ENCODE measurements at places on chromosomes 13 and 19.

GRCh38 chr13:106518512-106518911 lies 16.9 kb downstream of the EFNB2 start:
- no peak for DNase-seq

GRCh38 chr13:113668491-113668971 lies 1.5 kb downstream of the GRK1 start:
- DNase-seq, result peak; percentile 46

- DNase-seq, result no peak
Observed at GRCh38 chr19:38562096-38562495, 55.7 kb downstream of the MAP4K1 start.

GRCh38 chr19:10430505-10431253 lies 10.3 kb downstream of the PDE4A start:
- DNase-seq, result peak; percentile 83

GRCh38 chr19:11418549-11419506 lies at the start of gene RGL3:
RGL3 (minus strand) TSS chr19:11419314; CDS start chr19:11419278, 36 bp downstream.
- peak; percentile 43 for DNase-seq

DNA sequence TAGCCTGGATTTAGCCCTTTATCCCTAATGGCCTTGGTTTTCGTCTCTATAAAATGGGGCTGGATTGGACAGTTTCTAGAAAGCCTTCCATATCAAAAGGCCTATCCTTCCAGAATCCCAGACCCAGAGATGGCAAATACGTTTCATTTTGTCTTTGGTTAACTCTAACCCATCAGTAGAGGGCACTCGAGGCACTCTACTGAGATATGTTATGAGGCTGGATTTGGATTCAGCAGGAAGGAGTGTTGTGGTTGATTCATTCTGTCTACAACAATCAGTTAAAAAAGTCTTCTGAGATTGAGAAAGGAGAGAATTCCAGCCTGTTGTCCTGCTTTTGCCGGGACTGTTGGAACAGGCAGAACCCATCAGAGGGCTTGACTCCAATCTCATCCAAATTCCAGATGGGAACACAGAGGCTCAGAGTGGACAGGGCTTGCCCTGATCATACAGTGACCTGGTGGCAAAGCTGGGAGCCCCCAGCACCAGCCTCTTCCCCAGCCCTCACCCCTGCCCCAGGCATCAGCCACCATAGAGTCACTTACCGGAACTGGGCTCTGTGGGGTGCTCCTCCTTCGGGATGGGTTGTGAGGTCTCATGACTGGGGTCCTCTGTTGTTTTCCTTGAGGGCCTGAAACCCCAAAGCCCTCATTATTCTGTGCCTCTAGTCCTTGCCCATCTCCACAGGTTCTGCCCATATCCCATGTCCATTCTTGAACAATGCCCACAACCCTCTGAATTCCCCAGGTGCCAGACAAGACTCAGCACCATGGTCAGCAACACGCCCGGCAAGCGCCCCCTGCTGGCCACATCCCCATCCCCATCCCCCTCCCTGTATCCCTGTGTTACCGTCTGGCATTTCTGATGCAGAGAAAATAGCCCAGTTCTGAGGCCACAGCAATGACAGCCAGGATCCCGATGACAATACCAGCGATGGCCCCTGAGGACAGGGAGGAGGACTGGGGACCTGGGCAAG lies 12.3 kb upstream of the ZNF180 start:
- DNase-seq, result no peak

DNA sequence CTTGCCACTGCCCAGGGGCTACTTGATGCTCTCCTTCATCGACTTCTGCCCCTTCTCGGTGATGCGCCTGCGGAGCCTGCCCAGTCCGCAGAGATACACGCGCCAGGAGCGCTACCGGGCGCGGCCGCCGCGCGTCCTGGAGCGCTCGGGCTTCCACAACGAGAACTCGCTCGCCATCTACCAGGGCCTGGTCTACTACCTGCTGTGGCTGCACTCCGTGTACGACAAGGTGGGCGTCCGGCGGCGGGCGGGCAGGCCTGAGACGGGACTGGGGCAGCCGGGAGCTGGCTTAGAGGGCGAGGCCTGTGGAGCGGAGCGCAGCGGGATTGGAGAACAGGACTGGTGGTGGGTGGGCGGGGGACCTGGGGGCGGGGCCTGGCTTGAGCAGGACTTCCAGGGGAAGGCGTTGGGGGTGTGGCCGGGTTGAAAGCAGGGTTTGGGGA lies 12.7 kb upstream of the PSMD8 start:
- DNase-seq, result peak; percentile 61

- DNase-seq, result no peak
Observed at GRCh38 chr13:37097076-37097475, 8.4 kb downstream of the CSNK1A1L start.

- DNase-seq, result no peak
Observed at GRCh38 chr13:99335603-99336002, 28.4 kb upstream of the GPR183 start.

DNA sequence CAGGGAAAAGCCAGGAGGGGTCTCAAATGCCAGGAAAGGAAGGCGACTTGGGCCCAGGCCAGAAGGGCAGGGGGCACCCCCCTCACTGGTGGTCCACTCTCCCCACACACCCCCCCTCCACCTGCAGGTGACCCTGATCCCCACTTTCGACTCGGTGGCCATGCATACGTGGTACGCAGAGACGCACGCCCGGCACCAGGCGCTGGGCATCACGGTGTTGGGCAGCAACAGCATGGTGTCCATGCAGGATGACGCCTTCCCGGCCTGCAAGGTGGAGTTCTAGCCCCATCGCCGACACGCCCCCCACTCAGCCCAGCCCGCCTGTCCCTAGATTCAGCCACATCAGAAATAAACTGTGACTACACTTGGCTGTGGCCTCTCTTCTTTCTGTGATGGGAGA lies 14.9 kb downstream of the MAP1S start:
- no peak for DNase-seq

GRCh38 chr13:31015199-31015598 lies 82.7 kb downstream of the TEX26 start:
- DNase-seq, result no peak

DNA sequence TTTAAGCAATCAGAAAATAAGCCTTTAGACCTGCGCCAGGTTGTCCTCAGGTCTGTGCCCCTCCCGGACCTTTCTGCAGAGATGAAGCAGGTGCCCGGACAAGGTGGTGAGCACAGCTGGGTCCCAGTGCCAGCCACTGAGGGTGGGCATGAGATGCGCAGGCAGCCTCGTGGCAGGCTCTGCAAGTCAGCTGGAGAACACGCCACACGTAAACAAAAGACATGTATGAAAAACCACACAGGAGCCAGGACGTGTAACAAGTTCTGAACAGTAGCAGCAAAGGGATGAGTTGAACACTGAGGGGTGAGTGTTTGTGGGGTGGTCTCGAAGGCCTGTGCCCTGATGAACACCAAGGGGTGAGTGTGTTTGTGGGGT lies 68.8 kb upstream of the MCF2L start:
- no peak for DNase-seq

GRCh38 chr19:31290931-31291590 lies 58.2 kb downstream of the TSHZ3 start:
- no peak for DNase-seq

- no peak for DNase-seq
Observed at GRCh38 chr13:111183959-111184358, 68.8 kb downstream of the ARHGEF7 start.

GRCh38 chr13:38898481-38898880 lies 92.2 kb downstream of the STOML3 start:
- no peak for DNase-seq

GRCh38 chr13:66842766-66843165 lies 387.4 kb downstream of the PCDH9 start:
- no peak for DNase-seq

- no peak for DNase-seq
Observed at GRCh38 chr13:47546391-47547225, 454.5 kb downstream of the SUCLA2 start.

- no peak for DNase-seq
Observed at GRCh38 chr13:30774214-30774730, 38.9 kb downstream of the ALOX5AP start.

GRCh38 chr19:38464421-38465082 lies 31.1 kb downstream of the RYR1 start:
- DNase-seq, result no peak

- DNase-seq, result no peak
Observed at GRCh38 chr13:105278943-105279381, 1256.5 kb downstream of the EFNB2 start.

DNA sequence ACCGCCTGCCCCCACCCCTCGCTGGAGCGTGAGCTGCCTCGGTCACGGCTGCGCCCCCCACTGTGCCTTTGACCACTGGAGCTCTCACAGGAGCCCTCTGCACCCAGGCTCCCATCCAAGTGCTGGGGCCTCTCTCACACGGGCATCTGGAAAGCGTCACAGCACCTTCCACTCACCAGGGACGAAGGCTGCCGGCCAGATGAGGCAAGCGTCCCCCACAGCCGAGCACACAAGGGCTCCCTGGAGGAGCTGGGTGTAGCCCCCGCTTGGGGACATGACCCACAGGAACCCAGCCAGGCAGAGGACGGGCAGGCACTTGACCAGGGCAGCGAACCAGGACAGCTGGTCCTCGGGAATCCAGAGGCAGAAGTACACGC lies 560 bp downstream of the TMEM86B start:
- DNase-seq, result no peak

GRCh38 chr13:110394371-110394841 lies 87.3 kb downstream of the COL4A2 start:
- DNase-seq, result no peak

DNA sequence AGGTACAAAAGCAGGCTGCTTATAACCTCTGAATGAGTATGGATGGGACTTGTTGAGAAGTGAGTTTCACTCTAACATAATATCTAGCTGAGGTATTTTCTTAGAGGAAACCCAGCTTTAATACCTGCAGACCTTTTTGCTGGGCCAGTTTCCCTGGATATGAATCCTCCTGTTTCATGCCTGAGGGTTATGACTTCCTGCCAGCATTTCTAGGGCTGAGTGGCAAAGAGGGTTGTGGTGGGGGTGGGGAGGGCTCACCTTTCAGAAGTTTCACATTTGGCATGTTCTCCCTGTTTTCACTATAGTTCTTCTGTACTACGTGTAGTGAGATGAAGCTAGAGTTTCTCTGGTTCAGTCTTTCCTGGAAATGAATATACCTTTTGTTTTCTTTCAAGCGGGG lies 73.7 kb downstream of the LACC1 start:
- no peak for DNase-seq

- no peak for DNase-seq
Observed at GRCh38 chr19:49565261-49565660, 15.1 kb downstream of the NOSIP start.

DNA sequence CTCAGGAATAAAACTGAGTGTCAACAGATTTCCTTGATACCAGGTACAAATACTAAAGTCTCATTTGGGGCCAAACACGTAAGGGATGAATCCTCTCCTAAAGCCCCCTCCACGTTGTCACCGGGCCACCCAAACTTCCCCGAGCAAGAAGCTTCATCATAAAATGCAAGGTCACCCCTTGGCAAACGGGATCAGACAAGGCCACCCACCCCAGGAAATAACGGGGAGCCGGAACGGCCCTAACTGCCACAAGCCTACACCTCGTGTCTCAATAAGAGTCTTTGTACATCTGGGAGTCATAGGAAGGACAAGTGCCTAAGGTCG lies 717 bp downstream of the EEF2 start:
- DNase-seq, result no peak

GRCh38 chr19:49398001-49398615 lies 10.1 kb downstream of the KASH5 start:
- DNase-seq, result no peak

DNA sequence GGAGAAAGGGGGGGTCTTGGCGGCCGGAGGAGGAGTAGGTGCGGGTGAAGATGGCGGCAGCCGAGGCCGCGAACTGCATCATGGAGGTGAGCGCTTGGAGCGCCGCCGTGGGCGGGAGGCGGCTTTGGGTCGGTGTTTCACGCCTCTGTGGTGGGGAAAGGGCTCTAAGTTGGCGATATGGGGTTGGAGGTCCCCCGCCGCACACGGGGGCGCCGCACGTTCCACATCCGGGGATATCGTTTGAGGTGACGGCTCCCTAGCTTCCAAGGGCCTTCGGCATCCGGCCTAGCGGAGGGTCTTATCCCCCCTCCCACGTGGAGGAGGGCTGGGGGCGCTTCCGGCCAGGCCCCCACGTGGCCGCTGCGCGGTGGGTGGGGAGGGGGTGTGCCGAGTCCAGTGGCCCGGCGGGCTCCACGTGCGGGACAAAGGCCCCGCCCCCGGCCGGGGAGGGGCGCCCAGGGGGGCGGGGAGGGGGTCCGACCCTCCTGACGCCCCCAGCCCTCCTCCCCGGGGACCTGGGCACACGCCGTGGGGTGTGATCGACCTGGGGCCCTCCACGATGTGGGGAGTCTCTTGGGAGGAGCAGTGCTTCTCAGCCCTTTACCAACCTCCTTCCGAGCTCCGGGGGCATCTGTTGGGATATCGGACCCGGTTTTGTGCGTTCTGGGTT lies at the start of gene PRMT1:
Gene PRMT1 (plus strand): TSS at position 41 of the 670 bp plus-strand sequence. CDS start 10 bp downstream, at position 51.
- DNase-seq, result no peak

DNA sequence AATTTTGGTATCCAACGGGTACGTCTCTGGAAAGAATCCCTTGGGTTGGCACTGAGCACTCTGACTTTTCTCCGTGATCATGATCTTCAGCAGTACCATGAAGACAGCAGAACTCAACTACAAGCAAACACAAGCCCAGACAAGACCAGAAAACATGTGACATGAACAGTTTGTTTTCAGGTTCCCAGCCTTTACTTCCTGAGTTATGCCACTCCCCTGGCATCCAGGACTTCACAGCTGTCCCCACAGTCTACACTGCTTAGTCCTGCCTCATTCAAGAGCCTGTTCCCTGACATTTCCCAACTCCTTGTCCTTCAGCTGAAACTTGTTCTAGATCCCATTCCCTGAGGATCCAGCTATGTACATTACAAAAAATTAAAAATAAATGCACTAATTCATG lies 4.9 kb upstream of the N4BP2L1 start:
- DNase-seq, result no peak

DNA sequence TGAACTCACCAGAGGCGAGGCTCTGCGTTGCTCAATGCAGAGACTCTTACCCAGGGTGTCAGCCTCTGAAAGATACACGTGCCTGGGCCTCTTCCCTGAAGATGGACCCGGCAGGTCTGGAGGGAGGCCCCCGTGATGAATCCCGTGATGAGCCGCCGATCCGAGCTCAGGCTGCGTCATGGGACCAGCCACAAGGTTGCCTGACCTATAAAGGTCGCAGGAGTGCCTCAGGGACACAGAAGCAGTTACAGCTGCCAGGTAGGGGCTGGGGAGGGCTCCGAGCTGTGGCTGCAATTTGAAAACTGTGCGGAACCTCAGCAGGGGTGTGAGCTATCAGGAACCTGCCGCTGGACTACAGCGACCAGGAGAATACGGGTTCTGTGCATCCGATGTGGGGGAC lies 10.5 kb upstream of the ATP11A start:
- DNase-seq, result no peak

All from tibial artery (tissue), 4 donors.